ENCODE measurements at places on chromosomes 2 and 18.
A peak's percentile ranks its signal among the peaks of the same experiment; 100 is the strongest.

- no peak for DNase-seq
Measured at GRCh38 chr2:134758633-134759032, 39.8 kb upstream of the TMEM163 start.

- no peak for DNase-seq
Measured at GRCh38 chr2:5976531-5977065, 284.4 kb downstream of the SOX11 start.

DNA sequence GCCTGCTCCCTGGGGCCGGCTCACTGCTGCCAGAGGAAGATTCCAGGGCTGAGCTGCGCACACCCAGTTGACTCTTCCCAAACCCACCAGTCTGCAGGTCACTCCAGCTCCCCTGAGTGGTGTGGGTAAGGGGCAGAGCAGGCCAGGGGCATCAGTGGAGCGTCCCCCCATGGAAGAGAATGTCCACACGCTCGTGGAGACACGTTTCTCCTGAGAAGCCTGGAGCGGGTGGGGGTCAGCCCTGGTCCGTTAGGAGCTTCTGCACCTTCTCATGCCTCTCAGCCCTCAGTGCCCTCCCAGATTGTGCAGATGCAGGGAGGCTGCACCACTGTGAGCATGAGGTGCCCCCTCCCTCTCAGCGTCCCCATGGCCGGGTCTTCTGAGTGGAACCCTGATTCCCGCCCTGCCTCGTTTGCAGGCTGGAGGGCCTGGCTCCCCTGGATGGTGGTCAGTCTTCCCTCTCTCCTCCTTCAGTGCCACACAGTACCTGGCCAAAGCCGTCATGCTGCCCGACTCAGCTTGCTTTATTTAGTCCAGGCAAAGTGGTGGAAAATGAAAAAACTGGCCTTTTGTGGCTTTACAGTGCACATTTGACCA is 37.0 kb downstream of the TWIST2 start:
- no peak for DNase-seq

GRCh38 chr18:47870605-47871004 is 59.9 kb downstream of the SMAD2 start:
- DNase-seq: no peak

DNA sequence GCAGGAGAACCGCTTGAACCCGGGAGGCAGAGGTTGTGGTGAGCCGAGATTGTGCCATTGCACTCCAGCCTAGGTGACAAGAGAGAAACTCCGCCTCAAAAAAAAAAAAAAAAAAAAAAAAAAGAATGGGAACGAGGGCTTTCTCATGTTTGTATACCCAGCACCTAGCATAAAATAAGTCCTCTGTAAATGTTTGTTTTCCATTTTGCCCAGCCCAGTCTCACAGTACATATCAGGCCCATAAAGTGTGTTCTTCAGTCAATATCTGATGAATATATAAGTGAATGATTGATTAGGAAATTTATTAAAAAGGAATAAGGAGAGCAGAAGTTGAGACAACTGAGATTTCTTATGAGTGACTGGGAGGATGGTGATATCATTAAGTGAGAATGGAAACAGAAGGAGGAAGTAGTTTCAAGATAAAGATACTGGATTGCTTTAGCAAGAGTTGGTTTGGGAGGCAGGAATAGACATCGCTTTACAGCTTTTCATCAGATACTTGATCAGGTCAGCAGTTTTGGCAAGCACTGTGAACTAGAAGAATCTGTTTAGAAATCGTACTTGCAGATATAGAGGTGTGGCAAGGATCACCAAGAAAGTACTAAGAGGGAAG is 327.5 kb downstream of the KIAA1328 start:
- DNase-seq: no peak

- DNase-seq: no peak
Measured at GRCh38 chr2:71936076-71937030, 211.3 kb downstream of the CYP26B1 start.

GRCh38 chr2:120177001-120177621 is 46.1 kb downstream of the TMEM185B start:
- peak; percentile 73 for DNase-seq

GRCh38 chr2:118565786-118566540 is 281.5 kb downstream of the EN1 start:
- no peak for DNase-seq

GRCh38 chr2:227443889-227444568 is 27.9 kb upstream of the AGFG1 start:
- no peak for DNase-seq

DNA sequence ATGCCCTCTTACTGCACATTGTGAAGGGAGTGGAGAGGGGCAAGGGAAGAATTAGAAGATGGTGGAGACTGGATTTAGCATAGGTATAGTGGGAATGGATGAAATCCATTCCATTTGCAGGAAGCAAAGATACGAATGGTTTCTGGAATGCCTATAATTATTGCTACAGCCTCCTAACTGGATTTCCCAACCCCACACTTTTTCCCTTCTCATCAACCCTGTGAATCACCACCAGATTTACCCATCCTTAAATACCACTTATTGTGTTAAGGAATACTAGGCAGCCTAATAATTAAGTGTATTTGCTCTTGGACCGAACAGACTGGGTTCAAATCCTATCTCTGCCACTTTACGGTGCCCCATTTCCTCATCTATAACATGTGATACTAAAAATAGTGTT is 39.3 kb upstream of the CREB1 start:
- no peak for DNase-seq

DNA sequence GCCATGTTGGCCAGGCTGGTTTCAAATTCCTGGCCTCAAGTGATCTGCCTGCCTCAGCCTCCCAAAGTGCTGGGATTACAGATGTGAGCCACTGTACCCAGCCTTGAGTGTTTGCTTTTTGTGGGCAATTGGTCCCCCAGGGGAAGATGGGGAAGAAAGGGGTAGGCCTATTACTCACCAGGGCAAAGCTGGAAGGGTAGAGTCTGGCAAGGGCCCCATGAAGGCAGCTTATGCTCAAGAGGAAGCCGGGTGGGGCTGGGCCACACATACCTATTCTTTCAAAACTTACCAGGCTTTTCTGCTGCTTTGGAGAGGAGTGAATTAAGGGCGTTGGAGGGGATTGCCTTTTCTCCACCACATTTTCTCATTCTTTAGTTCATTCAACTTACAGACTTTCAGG is 24.5 kb upstream of the CD28 start:
- no peak for DNase-seq

DNA sequence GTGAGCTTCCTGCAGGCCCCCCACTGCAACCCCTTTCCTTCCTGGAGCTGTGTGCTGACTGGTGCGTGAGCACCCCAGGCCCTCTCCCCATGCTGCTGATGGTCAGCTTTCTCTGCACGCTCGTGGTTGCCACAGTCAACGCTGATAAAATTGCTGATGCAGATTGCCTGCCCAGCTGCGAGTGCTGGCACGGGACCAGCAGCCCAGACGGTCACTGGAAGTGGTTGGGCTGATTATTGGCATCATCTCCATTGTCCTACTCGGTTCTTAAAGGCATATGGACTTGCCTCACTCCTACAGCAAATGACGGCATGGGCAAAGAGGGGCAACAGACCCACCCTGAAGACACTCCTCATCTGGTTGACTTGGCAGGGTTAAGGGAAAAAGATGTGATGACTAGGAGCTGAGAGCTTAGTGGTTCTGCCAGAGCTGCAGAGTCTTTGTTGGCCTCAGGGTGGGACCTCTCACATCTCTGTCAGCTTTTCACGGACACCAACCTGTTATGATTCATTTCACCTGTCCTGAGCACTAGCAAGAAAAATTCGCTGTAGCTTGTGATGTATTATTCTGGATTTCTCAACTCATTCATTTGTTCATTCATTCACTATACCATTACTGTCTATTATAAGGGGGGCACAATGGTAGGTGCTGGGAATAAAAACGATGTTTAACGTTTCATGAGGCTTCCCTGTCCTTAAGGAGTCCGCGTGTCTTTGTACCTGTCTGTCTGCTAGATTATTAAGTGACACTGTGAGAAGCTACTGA is 38.4 kb downstream of the PAX8 start:
- no peak for DNase-seq

- no peak for DNase-seq
Measured at GRCh38 chr2:54499661-54500060, 43.5 kb downstream of the SPTBN1 start.

- DNase-seq: no peak
Measured at GRCh38 chr2:102356381-102356712, 751 bp downstream of the IL18R1 start.

DNA sequence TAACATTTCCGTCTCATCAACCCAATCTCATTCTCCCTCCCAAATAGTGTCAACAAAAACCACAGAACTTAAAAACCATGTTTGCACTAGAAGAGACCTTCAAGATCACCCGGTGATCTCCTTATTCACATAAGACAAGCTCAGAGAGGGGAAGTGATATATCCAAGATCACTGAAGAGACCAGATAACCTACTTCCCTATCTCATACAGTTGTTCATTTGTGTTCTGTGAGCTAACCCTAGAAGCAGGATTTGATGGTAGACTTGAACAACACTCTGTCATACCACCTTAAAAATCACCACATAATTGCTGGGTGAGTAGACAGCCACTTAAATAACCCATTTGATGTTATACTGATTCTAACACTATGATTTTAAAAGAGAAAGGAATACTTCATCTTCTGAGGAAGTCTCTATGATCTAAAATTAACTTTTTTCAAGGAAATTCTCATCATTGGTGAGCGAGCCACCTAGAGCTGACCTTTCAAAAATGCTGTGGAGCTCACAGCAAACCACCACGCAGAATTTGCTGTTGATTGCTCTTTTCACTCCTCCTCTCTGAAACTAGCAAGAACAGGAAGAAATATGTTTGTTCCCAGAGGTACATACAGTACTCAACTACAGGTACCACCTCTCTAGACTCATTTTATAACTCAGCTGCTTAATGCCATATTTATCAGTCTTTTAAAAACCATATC is 15.1 kb downstream of the AAK1 start:
- DNase-seq: no peak

DNA sequence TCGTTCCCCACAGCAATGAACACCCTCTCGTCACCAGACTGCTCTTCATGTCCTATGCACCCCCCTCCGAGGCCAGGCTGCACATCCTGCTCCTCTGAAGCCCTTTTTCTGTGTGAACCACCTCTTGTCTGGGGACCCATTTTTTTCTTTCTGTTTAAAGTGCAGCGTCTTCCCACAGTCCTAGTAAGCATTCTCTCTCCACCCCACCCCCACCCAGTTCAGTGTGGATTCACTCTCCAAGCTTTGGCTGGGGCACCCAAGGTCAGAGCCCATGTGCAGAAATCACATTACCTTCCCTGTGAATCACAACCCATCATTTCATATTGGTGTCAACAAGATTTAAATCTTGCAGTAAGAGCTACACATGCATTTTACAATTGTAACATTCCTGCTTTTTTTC is 26.4 kb upstream of the PKDCC start:
- DNase-seq: no peak

GRCh38 chr2:127637725-127638252 is 8.2 kb upstream of the GPR17 start:
- DNase-seq: no peak

- no peak for DNase-seq
Measured at GRCh38 chr18:8389391-8390340, 219.6 kb upstream of the RAB12 start.

GRCh38 chr2:31236433-31237205 is 2.7 kb downstream of the EHD3 start:
- no peak for DNase-seq

DNA sequence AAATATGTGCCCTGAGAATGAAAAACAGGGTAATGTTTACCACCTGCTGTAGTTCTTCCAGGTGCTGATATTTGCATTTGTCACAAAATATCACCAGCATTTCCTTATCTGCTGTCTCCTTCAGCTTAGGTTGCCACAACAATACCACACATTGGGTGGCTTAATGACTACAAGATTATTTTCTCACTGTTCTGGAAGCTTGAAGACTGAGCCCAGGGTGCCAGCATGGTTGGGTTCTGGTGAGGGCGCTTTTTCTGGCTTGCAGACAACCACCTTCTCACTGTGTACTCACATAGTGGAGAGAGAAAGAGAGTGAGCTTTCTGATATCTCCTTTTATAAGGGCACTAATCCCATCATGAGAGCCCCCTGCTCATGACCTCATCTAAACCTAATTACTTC is 407.5 kb upstream of the RGPD4 start:
- no peak for DNase-seq

- DNase-seq: no peak
Measured at GRCh38 chr18:79367989-79368388, 27.7 kb upstream of the NFATC1 start.

GRCh38 chr18:10164271-10165071 is 250.7 kb downstream of the VAPA start:
- no peak for DNase-seq

- no peak for DNase-seq
Measured at GRCh38 chr2:159882130-159882745, 84.2 kb upstream of the CD302 start.

DNA sequence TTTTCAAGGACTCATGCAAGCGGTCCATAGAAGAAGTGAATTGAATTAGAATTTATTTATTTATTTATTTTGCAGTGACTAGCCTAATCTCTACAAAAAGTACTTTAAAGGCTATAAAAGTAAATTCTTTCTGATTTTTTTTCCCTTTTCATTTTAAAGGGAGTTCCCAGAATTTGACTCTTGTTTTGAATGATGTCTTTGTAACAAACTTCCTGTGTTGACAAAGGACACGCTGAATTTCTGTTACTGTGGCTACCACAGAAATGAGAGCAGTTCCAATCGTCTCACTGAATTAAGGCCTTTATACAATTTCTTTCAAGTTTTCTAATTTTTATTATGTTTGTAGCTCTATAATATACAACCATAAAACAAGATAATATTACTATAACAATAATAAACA is 46.3 kb upstream of the LPIN2 start:
- DNase-seq: no peak

- no peak for DNase-seq
Measured at GRCh38 chr18:33051407-33051806, 278.6 kb upstream of the KLHL14 start.

GRCh38 chr2:55010149-55010591 is 40.1 kb downstream of the RTN4 start:
- DNase-seq: no peak

- DNase-seq: no peak
Measured at GRCh38 chr2:64467096-64467843, 13.3 kb downstream of the LGALSL start.

DNA sequence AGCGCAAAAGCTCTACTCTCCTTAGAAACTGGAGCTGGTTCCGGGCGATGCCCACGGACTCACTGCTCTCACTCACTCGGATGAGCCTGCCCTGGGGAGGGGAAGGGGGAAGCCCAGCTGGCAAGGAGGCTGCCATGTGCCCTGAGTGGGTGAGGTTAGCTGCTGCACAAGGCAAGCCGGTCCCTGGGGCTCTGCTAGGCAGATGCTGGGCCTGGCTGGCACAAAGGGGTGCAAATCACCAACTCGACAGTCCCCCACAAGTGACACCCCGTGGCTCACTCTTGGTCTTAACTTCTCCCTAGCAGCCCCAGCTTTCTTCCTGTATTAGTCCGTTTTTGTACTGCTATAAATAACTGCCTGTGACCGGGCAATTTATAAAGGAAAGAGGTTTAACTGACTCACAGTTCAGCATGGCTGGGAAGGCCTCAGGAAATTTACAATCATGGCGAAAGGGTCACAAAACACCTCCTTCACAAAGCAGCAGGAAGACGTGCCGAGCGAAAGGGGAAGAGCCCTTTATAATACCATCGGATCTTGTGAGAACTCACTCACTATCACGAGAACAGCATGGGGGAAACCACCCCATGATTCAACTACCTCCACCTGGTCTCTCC is 33.2 kb downstream of the ADCY3 start:
- DNase-seq: no peak

GRCh38 chr2:151792589-151792988 is 35.6 kb downstream of the ARL5A start:
- DNase-seq: no peak
